ENCODE measurements at places on chromosomes 3 and 15.

- DNase-seq, result no peak
These were observed 74.2 kb upstream of the RASGRP1 start for GRCh38 chr15:38638811-38639210.

DNA sequence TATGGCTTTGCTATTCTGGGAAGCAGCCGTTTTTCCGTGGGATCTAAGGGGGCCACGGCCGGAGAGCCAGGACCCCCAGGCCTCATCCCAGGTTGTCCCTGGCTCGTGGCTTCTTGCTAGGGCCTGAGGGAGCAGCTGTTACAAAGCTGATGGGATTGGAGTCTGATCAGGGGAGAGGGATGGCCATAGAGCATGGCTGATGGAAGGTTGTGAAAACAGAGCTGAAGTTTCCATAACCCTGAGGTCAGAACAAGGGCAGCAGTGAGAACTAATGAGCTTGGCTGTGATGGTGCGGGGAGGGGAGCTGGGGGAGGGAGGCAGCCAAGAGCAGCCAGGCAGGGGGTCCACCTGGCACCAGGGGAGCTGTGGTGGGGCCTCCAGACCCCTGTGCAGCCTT is 63.0 kb downstream of the LINGO1 start:
- DNase-seq, result no peak

- peak; percentile 84 for DNase-seq
These were observed 37.5 kb upstream of the MYZAP start for GRCh38 chr15:57554063-57554811.

DNA sequence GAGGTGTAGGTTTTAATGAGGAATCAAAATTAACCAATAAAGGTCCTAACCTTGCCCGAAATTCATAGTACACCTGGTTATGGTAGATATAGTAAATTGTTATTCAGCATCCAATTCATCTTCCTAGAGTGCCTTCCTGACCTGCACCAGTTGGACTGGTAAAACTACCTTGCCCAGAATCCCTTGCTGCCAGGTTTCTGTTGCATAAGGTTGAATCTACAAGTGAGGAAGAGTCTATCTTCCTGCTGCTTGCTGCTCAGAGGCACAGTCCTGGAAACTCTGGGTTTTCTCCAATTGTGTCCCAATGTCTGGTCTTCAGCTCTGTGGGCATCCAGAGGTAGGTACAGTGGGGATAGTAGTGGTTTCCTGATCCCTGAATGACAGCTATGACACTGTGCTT is 17.3 kb downstream of the CCDC54 start:
- no peak for DNase-seq

GRCh38 chr3:171346582-171347300 is 113.5 kb downstream of the TNIK start:
- no peak for DNase-seq

All from RWPE2 (cell line).